ENCODE measurements at places on chromosomes 7 and 10. TPM values are rescaled to one million over a fixed set of nuclear protein-coding genes. Genes with fewer than 3 reads are reported as not detected.

DNA sequence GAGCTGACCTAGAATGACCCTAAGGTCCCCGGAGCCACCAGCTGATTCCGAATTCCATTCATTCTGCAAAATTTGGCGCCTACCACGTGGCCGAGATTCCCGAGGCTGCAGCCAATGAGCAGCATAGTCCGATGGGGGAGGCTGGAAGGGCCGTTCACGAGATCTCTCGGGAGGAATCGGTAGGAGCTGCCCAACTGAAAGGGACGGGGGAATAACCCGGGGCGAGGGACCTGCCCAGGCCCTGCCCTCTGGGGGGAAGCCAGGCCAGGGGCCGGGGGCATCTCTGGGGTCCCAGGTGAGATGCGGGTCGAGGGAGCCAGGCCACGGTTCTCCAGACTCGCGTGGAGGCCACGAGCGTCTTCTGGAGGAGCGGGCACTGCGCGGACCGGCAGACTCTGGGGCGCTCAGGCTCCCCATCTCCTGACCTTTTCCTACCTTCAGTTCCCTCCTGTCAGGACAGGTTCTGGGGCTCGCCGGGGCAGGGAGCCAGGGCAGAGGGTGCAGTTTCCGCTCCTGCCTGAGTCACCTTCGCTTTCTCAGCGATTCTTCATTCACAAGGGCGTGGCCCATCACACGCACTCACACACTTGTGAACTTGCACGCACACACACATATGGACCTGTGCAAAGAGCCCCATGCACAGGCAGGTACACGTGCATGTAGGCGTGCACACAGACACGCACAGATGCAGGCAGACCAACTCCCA is 173.4 kb downstream of the RNF216 start:
- peaks cover 23% of the 10 kb centered on the region for H3K36me3 ChIP-seq
- no peak for DNase-seq
- no peak overlapping the region for H3K4me3 ChIP-seq
- no peak overlapping the region for H3K27ac ChIP-seq
- H3K4me1 ChIP-seq: no peaks in the 10 kb centered on the region
- no peaks in the 10 kb centered on the region for H3K27me3 ChIP-seq

DNA sequence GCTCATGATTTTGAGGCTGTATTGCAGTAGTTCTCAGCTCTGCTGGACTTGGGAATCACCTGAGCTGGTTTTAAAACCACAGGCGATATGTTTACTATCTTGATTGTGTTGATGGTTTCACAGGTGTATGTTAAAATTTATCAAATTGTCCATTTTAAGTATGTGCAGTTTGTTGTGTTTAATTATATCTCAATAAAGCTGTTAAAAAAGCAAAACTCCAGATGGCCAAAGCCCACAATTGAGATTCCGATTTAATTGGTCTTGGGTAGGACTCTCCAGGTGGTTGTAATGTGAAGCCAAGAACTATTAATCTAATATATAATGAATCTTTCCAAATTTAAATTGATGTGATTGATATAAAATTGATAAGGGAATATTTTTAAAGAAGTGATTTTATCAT is 48.6 kb downstream of the NRCAM start:
- no peaks in the 10 kb centered on the region for H3K36me3 ChIP-seq
- no peak overlapping the region for H3K27ac ChIP-seq
- H3K4me1 ChIP-seq: no peaks in the 10 kb centered on the region
- no peak for DNase-seq
- no peaks in the 10 kb centered on the region for H3K27me3 ChIP-seq

- no peak overlapping the region for H3K4me3 ChIP-seq
- DNase-seq: no peak
- no peaks in the 10 kb centered on the region for H3K27me3 ChIP-seq
- no peak overlapping the region for H3K27ac ChIP-seq
- H3K4me1 ChIP-seq: no peaks in the 10 kb centered on the region
Measured at GRCh38 chr7:30831227-30831626, 60.0 kb downstream of the MINDY4 start.

PNLIPRP2 gene
- 0.53 TPM for total RNA-seq

- H3K4me3 ChIP-seq: no peak overlapping the region
- no peaks in the 10 kb centered on the region for H3K4me1 ChIP-seq
- DNase-seq: no peak
Measured at GRCh38 chr7:43249823-43250145, 137.3 kb downstream of the HECW1 start.

HOXA4 gene
- total RNA-seq: not detected

CYP2E1 gene
- total RNA-seq: 0.96 TPM

DNA sequence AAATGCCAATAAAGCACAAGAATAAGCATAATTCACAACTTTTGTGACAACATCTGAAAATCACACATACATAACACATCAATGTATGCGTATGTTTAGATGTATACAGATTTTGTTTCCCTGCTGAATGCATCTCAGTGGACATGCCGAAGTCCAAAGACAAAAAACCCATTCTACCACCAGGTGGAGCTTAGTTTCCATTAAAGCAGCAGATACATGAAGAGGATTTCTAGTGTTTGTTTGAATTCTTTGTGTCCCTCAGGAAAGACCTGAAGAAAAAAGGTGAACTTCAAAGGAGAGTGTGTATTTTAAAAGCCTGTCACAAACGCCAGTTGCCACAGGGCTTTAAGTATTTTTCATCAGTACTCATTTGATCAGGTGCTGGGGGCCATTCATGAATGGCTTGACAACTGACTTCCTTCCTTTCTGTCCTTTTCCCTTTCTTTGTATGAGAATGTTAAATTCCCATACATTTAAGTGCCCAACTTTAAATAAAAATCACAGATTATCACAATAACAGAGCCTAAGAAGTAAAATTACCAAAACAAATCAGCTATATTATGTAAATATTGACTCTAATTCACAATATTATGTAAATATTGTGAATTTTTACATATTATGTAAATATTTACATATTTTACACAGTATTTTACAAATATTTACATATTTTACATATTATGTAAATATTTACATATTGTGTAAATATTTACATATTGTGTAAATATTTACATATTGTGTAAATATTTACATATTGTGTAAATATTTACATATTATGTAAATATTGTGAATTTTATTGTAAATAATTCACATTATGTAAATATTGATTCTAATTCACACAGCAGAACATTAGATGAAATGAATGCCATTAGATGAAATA is 343.0 kb downstream of the CRPPA start:
- DNase-seq: no peak
- no peak overlapping the region for H3K4me3 ChIP-seq
- H3K27me3 ChIP-seq: no peaks in the 10 kb centered on the region

GRCh38 chr7:51080622-51081269 is 235.9 kb downstream of the COBL start:
- H3K36me3 ChIP-seq: no peaks in the 10 kb centered on the region
- no peak for DNase-seq
- no peaks in the 10 kb centered on the region for H3K4me1 ChIP-seq
- no peaks in the 10 kb centered on the region for H3K27me3 ChIP-seq
- no peak overlapping the region for H3K4me3 ChIP-seq

DNA sequence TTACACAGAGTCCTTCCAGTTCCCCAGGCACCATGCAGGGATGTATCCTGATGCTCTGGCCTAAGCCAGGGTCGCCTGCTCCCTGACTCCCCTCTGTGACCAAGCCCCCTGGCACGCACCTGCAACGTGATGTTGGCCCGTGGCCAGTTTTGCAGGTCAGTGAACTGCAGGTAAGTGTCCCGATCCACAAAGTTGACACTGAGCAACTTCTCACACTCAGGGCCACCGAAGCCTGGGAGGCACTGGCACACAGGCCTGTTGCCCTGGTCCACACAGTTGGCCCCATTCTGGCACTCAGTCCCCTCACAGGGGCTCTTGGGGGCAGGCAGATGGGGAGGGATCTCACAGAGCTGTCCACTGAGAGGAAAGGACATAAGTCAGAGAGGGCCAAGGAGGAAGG is 174.3 kb downstream of the LCOR start:
- DNase-seq: no peak
- no peaks in the 10 kb centered on the region for H3K27me3 ChIP-seq
- H3K4me1 ChIP-seq: no peaks in the 10 kb centered on the region

DNA sequence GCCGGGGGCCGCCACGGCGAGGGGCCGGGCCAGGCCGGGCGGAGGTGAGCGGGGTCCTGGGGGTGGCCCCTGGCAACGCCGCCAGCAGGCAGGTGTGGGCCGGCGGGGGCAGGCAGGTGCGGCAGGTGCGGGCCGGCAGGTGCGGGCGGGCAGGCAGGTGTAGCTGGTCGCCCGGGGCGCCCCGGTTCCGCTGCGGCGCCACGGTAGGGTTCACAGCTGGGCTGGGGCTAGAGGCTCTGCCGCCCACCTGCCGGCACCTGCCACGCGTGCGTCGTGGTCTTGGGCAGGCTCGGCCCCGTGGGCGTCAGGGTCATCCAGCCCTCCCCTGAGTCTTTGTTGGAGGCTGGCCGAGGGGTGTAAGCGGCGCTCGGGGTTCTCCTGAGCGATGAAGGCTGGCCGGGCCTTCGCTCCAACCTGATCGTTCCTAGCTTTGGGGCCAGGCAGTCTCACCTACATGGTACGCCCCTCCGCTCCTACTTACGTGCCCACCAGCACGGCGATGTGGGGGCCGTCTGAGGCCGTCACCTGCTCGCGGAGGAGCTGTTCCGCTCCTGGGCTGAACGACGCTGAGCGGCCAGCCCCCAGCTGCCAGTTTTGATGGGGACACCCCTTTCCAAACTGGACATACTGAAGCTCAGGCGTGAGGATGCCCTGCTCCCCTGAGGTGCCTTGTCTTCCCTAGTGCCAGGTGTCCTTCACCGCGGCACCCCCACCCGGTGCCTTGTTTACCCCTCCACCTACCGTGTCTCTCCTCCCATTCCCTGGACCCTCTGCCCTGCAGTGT is 493 bp downstream of the ZMIZ2 start:
- no peaks in the 10 kb centered on the region for H3K27me3 ChIP-seq
- peak overlapping the region; percentile 92 for H3K4me3 ChIP-seq
- H3K27ac ChIP-seq: peak overlapping the region; percentile 92
- H3K4me1 ChIP-seq: peaks cover 22% of the 10 kb centered on the region

DNA sequence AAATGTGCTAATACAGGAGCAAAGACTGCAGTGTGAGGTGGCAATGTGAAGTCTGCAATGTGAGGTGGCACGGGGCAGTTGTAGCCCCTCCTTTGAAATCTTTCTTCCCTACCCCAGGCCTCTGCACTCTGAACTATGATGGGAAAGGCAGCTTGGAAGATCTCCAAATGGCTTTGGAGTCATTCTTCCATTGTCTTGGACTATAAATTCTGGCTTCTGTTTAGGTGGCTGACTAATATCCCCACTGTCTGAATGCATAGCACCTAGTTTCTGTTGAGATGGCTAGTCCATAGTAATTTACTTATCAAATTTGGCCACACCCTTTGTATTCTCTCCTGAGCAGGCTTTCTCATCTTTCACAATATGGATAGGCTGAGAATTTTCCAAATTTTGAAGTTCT is 175.0 kb downstream of the CFTR start:
- no peaks in the 10 kb centered on the region for H3K4me1 ChIP-seq
- no peaks in the 10 kb centered on the region for H3K36me3 ChIP-seq
- no peak for DNase-seq
- no peaks in the 10 kb centered on the region for H3K27me3 ChIP-seq

AUTS2 gene
- 55.6 TPM for total RNA-seq

DNA sequence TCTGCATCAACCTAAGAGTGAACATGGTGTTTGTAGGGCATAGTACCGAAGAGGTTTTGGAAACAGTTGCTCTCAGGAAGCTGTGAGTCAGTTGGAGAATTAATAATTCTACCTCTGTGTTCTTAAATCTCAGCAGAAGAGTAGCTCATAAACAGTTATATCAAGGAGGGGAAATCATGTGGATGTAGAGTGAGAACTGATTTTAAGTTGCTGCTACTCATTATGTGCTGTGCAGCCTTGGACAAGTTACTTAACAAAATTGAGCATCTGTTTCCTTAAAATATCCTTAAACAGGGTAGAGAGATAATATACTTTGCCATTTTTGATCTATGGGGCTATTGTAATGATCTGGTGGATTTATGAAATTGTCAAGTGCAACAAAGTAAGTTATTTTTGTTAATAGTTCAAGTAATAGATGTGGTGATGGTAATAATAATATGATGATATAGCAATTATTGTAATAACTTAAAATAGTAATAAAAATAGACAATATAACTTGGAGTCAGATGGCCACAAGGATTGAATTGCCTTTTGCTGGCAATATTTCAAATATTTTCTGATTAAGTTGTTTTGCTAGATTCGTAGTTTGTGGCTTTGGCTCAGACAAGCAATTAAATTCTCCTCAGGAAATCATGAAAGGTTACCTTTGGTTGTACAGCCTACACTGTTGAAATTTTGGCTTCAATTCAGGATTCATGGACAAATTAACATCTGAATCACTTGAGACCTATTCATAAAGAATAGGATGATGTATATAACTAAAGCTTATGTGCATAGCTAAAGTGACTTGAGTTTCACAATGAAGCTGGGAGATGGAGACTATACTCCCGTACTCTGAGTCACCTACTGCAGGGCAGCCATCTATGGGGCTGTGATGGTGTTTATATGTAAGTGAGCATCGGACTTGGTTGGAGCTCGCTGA is 228.5 kb downstream of the CDK14 start:
- H3K27me3 ChIP-seq: no peaks in the 10 kb centered on the region
- H3K4me3 ChIP-seq: no peak overlapping the region
- DNase-seq: no peak

RASA4B gene
- total RNA-seq: 14.8 TPM

GRCh38 chr10:118698421-118698820 is 56.3 kb downstream of the CACUL1 start:
- no peaks in the 10 kb centered on the region for H3K36me3 ChIP-seq
- no peak overlapping the region for H3K4me3 ChIP-seq
- peaks cover 3% of the 10 kb centered on the region for H3K4me1 ChIP-seq
- no peaks in the 10 kb centered on the region for H3K27me3 ChIP-seq
- no peak overlapping the region for H3K27ac ChIP-seq

GRCh38 chr10:129023082-129023481 is 444.0 kb upstream of the MGMT start:
- no peak overlapping the region for H3K4me3 ChIP-seq
- no peaks in the 10 kb centered on the region for H3K4me1 ChIP-seq
- no peak overlapping the region for H3K27ac ChIP-seq
- H3K36me3 ChIP-seq: no peaks in the 10 kb centered on the region
- DNase-seq: no peak
- no peaks in the 10 kb centered on the region for H3K27me3 ChIP-seq

PLCE1 gene
- 0.08 TPM for total RNA-seq

All from GM12878 (cell line).